ENCODE measurements at places on chromosomes 1 and 21.

- no peak for DNase-seq
Observed at GRCh38 chr1:18390953-18391352, 89.8 kb upstream of the KLHDC7A start.

DNA sequence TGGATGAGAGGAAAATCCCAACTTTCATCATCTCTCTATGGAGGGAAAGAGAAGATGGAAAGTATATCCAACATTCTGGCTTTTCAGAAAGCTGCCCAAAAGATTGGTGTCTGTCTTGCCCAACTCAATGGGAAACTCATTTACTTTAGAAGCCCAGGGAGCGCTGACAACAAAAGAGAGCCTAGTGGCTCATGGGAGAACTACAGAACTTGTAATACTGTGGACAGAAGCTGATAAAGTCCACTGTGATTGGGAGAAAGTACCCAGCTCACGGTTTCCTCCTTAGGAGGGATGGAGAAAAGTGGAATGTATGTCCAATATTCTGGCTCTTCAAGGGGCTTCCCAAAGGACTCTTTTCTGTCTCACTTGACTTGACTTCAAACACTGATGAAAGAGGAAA, 66.0 kb downstream of the RGS21 start:
- no peak for DNase-seq

GRCh38 chr1:239587574-239588369, 201.4 kb downstream of the CHRM3 start:
- no peak for DNase-seq

DNA sequence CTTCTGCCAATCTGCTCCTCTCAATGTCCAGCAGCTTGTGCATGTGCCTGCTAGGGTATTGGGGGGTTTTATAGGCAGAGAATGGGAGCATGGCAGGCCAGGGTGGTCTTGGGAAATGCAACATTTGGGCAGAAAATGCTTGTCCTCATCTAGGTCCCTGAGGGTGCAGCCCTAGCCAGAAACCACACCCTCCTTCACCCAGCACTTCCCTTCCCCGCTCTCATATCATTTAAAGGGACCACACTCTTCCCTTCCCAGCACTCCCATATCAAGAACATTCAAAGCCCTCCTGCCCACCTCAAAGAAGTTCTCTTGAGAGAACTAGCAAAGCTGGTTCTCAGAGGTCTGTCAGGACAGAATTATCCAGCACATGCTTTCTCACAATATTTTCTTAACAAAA, 62.1 kb downstream of the HSD3B1 start:
- DNase-seq = no peak

DNA sequence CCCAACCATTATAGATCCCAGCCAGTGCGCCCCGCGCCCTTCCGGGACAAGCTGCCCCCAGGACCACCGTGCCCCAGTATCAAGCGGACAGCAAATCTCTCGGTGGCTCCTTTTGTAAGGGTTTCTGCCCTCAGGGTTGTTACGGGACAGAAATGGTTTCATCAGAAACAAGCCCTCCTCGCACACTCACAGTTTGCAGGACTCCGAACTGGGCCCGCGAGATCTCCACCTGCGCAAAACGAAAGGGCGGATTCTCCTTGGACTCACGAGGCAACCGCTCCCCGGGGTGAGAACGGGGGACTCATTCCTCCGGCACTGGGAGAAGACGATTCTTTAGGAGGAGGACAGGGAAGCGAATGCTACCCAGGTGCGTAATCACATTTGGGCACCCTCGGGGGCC, 51.1 kb upstream of the H6PD start:
- no peak for DNase-seq

DNA sequence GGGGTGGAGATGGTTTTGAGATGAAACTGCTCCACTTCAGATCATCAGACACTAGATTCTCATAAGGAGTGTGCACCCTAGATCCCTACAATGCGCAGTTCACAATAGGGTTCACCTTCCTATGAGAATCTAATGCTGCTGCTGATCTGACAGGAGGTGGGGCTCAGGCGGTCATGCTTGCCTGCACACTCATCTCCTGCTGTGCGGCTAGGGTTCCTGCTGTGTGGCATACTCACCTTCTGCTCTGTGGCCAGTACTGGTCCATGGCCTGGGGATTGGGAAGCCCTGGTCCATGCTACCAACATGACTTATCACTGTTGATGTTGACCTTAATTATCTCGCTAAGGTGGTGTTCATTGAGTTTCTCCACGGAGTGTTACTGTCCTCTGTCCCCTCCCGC, 144.5 kb downstream of the NAV1 start:
- DNase-seq = no peak

GRCh38 chr1:960363-961131, at the start of gene KLHL17:
TSS of gene KLHL17 (plus strand) at chr1:960584. CDS start at chr1:960694, 110 bp downstream.
- peak; percentile 55 for DNase-seq

DNA sequence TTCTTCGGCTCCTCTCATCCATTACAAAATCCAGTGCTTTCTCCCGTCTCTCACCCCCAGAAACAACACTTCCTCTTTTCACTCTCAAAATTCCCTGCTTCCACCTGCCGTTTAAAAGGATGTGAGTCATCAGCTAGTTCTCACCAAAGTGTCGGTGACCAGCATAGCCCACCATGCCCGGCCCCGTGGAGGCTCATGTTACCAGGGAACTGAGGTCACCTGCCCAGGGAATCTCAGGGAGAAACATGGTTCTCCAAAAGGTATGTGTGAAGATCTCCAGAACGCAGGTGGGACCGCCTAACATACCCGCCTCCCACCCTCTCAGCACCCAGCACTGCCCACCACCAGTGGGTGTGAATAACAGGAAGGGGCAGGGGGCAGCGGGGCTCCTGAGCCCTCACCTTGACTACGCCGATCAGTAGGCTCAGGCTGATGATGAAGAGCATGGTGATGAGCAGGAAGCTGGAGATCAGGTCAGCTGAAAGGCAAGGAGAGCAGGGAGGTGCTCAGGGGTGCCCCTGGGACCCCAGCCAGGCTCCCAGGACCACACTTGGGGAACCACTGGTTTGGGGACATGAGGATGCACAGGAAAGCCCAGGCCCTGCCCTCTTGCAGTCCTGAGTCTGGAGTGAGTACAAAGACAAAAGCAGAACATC, 16.2 kb downstream of the LAPTM5 start:
- DNase-seq = no peak

DNA sequence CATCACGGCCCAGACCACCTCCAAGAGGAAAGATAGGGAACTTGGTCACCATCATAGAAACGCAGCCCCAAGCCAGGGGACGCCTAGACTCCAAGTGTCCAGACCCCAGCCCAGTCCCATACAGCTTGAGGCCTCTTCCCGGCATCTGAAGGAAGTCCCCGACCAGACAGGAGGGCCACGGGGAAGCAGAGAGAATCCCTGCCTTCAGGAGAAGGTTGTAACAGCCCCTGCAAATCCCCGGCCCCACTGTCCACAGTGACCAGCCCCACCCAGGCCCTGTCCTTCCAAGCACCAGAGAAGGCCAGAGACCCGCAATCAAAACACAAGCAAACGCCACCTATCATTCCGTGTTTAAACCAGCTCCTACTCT, 1.7 kb downstream of the SLC19A1 start:
- DNase-seq = no peak

DNA sequence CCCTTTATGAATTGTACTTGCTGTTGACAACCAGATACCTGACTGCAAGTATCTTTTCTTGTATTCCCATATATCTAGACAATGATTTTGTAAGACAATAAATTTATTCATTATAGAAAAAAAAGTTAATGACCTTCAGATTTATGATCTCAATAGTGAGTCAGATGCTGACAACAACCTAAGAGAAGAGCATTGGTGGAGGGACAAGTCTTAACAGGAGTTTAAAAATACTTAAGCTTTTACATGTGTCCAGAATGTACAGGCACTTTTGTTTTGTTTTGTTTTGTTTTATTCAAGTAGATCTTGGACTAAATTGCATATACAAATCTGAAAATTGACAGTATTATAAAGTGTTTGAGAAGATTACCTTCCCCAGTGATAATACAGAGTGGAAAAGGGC, 1544.6 kb upstream of the B3GALT2 start:
- no peak for DNase-seq

DNA sequence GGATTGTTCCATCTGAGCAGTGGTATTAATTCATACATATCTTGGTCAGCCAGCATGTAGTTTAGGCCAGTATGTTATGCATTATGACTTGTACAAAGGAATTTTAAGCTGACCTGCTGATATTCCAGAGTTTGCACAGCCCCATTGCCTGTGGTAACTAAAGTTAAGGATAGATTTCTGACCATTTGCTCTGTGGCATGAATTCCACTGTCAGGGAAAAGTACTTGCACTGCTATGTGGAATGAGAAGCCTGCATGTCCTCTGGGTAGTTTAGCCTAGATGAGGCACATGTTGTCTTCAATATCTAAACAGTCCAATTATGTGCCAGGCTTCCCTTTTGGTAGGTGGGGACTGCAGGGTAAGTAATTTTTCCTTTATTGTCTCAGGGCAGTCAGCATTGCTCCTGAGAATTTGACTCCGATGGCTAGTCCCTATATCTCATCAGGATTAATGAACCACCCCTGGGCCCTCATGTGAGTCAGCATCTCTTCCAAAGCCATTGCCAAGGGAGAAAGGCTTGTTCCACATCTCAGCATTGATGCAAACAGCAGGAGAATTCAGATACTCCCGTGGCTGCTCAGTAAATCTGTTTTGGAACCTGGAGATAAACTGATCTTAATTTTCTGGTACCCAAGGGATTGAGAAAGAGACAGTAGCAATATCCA, 30.2 kb downstream of the NEK7 start:
- DNase-seq = no peak

- no peak for DNase-seq
Observed at GRCh38 chr1:108016451-108016920, 51.5 kb upstream of the VAV3 start.

DNA sequence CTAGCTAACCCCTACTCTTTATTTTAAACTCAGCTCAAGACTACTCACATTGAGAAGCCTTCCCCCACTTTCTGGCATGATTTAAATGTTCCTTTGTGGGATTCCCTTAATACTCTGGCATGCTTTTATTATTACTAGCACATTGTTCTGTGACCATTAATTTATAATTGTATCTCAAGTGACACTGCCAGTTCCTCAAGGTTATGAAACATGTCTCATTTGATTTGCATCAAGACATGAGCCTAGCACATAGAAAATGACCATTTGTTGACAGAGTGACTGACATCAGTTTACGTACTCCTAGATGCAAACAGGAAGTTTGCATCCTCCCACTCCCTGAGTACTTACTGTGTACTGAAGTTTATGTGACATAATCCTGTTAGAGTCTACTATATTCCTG, 15.2 kb downstream of the RGS4 start:
- no peak for DNase-seq

DNA sequence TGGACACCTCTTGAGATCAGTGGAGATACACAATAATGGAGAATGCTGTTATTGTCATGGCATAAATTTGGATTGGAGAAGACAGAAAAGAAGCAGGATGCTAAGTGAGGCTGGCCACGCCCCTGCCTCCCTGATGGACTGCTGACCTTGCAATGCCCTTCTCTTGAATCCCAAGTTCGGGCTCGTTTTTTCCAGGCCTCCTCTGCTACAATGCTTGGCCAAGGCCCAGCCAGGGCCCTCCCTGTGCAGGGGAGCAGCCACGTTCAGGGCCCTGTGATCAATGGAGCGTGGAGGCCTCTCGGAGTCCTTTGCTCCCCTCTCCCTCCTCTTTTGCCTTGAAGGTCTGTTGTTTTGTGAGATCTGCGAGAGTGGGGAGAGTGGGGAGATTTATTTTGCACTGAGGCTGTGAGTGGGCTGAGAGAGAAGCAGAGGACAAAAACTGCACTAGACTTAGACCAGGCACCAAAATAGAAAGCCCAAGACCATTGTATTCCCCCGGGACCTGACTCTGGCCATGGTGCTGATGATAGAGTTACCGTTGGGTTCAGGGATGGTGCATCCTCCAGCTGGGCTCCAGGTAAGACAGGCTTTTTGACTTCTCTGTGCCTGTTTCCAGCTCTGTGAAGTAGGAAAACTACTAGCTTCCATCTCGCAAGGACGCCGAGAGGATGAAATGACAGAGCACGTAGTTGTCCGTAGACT, 268.6 kb downstream of the KAZN start:
- DNase-seq = no peak

- no peak for DNase-seq
Observed at GRCh38 chr1:171654201-171654941, 1.9 kb upstream of the MYOC start.
